Fibroblast of the aortic adventitia (primary cell): ENCODE measurements at places on chromosomes 7 and 10. TPM values are rescaled to one million over a fixed set of nuclear protein-coding genes. Genes with fewer than 3 reads are reported as not detected.
A peak's percentile ranks its signal among the peaks of the same experiment; 100 is the strongest.

Gene SORCS3
- 0.16 and 0.27 TPM in 2 replicates for total RNA-seq

DNA sequence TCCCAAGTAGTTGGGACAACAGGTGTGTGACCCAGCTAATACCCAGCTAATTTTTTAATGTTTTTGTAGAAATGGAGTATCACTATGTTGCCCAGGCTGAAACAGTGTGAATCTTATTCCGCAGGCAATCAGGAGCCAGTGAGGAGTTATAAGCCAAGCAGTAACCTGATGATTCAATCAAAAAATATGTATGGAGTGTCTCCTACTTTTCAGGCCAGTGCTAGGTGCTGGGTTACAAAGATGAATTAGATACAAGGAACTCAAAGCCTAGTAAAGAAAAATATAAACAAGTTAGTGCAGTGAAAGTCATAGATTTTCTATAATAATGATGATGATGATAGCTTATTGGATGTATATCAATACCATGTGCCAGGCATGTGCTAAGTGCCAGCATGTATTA lies 13.2 kb upstream of the IFRD1 start:
- no peak for DNase-seq

DNA sequence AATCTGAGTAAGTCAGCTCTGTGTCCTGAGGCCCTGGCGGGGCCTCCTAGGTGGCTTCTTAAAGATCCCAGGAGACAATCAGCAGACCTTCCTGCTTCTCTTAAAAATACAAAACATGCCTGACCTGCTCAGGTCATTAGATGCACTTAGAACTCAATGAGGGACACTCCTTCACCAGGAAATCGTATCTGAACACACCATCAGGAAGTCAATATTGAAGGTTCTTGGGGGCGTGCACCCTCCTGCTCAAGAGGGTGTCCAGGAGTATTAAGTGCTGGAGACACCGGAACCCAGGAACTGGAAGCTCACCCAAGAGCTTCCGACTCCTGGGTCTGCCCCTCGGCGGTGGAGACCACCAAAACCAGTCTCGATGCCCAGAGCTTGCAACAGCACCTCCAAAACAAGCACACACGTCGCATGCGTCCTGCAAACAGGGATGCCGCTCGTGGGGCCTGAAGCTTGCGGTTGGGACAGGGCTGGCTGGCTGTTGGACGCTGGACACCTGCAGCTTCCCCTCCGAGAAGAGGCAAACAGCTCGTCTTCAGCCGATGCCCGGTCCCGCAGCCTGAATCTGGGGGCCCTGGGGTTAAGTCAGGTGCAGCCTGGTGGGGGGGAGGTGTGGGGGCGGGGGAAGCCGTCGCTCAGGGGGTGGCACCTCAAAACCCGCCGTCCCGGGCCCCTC lies 803 bp downstream of the RAPGEF5 start:
- DNase-seq: no peak

DNA sequence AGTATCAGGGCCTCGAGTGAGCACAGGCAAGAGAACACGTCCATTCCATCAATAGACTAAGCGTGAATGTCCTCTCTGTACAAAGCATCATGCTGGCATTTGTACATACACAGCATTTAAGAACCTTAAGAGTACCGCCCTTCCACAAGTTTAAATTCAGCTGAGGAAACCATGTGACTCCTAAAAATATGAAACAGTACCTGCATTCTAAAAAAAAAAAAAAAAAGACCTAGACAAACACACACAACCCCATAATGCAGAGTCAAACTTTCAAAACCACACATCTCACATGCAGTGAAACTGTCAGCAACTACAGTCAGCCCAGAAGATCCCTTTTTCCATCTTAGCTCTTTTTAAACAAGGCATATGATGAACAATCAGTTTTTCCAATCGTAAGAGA lies 124.3 kb downstream of the DIP2C start:
- DNase-seq: no peak

Gene GPR158
- 0.18 and 0.49 TPM in 2 replicates for total RNA-seq

GRCh38 chr10:5694573-5694972 lies 9.9 kb downstream of the TASOR2 start:
- DNase-seq: no peak

DNA sequence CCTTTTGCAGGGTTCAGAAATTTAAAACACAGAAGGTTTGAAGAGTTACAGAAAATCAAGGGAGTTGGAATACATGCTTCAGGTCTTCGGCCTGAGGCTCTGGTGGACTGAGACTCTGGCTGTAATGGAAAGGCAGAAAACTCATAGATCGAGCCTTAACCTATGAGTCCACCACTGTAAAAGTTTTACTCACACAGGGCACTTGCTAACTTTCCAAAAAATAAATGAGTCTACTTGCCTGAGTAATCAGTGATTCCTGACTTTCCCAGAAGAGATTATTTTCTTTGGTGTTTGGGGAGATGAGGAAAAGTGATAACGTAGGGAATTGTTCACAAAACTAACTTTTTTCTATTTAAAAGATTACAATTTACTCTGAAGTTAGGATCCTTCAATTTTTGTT lies 108.0 kb downstream of the MBL2 start:
- DNase-seq: no peak

- peak; percentile 34 for DNase-seq
Observed at GRCh38 chr7:46682836-46683624, 762.0 kb upstream of the IGFBP3 start.

DNA sequence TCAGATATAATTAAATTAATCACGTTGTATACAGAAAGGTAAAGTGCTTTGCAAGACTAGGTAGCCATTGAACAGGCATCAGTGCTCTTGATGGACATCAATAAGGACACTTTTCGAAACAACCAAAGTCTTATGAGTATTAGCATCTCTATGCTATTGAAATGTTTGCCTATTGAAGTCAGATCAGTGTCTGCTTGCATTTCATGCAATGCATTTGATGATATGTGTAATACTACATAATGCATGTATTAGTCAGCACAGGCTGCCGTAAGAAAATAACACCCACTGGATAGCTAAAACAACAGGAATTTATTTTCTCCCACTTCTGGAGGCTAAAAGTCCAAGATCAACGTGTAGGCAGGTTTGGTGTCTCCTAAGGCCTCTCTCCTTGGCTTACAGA lies 209.3 kb upstream of the PLXDC2 start:
- no peak for DNase-seq

Gene AKR1C3
- total RNA-seq: 74.2 and 169 TPM in 2 replicates
